Fibroblast of skin of abdomen (primary cell): ENCODE measurements at places on chromosomes 2 and 18.

- no peak for DNase-seq
Observed at GRCh38 chr18:11663439-11664029, 25.5 kb upstream of the GNAL start.

- DNase-seq: peak; percentile 89
Observed at GRCh38 chr2:41061356-41061755, 609.5 kb upstream of the SLC8A1 start.

DNA sequence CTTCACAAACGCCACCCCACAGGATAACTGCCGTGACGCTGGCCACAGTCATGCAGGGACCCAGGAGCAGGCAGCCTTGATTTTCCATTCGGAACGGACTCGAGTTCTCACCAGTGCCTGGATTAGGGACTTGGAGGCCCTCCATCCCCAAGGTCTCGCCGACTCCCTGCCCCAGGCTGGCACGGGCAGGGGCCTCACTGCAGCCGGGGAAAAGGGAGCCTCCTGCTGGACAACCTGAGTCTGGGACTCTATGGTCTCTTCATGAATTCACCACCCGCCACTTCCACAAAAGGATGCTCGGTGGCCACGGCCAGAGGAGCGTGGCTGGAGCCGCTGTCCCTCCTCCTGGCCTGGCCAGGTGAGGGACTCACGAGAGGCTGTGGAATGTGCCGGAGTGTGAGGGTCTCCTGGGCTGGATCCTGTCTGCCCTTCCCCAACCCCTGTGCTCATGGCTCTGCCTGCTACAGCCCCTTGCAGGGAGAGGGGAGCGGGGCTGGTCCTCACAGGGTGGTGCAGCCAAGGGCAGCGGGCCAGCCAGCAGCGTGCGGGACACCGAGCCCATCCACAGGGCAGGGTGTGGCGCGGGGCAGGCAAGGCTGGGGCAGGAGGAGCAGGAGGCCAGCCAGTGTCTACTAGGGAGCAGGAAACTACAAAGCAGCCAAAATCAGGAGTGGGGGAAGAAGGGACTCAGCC is 42.3 kb downstream of the AQP12A start:
- no peak for DNase-seq

DNA sequence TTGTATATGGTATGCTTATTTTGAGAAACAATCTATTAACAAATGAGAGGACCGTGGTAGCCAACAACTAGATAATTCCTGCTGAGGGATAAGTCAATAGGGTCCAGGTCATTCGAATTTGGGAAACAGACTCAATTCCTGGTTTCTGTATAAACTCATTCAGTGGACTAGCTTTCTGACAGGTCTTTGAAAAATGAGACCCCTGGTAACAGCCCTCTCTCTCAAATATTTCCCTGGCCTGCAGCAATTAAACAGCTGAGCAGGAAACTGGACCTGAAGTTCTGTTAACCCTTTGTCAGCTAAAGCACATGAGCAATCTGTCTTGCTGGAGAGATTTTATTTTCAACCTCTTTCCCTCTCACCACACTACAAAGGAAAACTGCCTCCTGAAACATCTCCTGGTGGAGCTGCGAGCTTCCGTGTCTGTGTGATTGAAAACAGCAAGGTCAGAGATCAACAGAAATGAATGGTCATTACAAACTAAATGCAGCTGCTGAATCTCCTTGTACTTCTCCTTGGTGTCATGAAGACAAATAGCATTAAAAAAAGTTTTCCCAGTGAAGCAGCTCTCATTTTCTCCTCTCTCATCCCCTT is 70.3 kb upstream of the CCDC85A start:
- no peak for DNase-seq
